ENCODE measurements at places on chromosomes 5 and 9.

GRCh38 chr5:107863125-107863524, 192.4 kb upstream of the EFNA5 start:
- H3K36me3 ChIP-seq = peaks cover 12% of the 10 kb centered on the region
- H3K4me3 ChIP-seq = no peak overlapping the region
- DNase-seq = no peak
- H3K4me1 ChIP-seq = peaks cover 13% of the 10 kb centered on the region

DNA sequence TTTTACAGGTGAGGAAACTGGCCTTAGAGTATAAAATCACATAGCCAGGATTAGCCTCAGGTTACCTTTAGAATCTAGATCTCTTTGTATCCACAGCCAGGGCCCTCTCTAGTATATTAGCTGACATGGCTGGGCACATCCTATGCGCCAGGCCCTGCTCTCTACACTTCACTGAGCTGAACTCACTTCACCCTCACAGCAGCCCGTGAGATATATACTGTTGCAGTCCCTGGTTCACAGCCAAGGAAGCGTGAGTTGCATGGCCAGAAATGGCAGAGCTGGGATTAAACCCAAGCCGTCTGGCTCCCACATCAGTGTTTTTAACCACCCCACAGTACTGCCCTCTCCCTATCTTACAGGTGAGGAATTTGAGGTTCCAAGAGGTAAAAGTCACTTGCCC, 58.4 kb downstream of the DAB2IP start:
- H3K36me3 ChIP-seq = no peaks in the 10 kb centered on the region
- H3K4me3 ChIP-seq = no peak overlapping the region

- no peak for DNase-seq
- no peaks in the 10 kb centered on the region for H3K27me3 ChIP-seq
- H3K36me3 ChIP-seq = peaks cover 9% of the 10 kb centered on the region
- no peaks in the 10 kb centered on the region for H3K4me1 ChIP-seq
- H3K27ac ChIP-seq = no peak overlapping the region
- H3K4me3 ChIP-seq = no peak overlapping the region
Observed at GRCh38 chr5:1029945-1030625, 21.5 kb downstream of the NKD2 start.

- H3K27me3 ChIP-seq = no peaks in the 10 kb centered on the region
- no peaks in the 10 kb centered on the region for H3K36me3 ChIP-seq
- DNase-seq = no peak
Observed at GRCh38 chr5:35788724-35789123, 68.0 kb upstream of the IL7R start.

- no peak for DNase-seq
- H3K4me1 ChIP-seq = no peaks in the 10 kb centered on the region
- peaks cover 15% of the 10 kb centered on the region for H3K27me3 ChIP-seq
- no peak overlapping the region for H3K27ac ChIP-seq
Observed at GRCh38 chr5:108711898-108712297, 35.8 kb upstream of the FER start.

DNA sequence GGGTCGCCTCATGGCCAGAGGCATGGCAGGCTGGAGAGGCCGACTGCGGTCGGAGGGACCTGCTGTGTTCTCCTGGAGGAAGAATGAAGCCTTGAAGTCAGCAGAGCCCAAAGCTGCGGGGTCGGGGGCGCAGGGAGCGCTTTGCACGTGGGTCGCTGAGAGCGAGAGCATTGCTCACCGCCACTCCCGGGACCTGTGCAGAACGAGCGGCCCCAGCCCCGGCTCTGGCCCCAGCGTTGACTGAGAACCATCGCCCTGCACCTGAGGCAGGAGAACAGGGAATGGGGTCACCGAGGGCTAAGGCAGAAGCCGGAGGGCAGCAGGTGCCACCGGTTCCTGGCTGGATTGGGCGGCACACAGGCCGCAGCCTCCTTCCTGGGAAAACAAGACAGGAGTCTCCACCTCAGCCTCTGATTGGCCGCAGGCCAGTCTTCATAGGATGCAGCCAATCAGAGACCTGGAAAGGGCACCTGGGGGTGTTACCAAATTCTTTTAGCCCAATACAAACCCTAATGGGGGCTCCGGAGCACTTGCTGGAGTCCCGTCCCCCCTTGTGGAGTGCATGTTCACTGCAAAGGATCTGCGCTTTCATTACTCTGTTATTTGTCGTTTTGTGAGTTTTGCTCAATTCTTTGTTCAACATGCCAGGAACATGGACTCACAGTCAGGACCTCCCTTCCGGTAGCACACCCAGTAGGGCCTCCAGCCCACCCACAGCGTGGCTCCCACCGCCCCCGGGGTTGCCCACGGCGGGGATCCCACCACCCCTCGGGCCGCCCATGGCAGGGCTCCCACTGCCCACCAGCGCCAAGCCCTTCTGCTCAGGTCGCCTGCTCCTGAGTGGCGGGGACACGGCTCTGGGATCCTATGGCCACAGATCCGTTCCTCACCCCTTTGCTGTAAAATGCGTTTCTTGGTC, 24.7 kb upstream of the SLC6A19 start:
- no peaks in the 10 kb centered on the region for H3K36me3 ChIP-seq
- no peak overlapping the region for H3K4me3 ChIP-seq
- DNase-seq = no peak
- peaks cover 1% of the 10 kb centered on the region for H3K4me1 ChIP-seq
- H3K27ac ChIP-seq = no peak overlapping the region
